Osteoblast (primary cell): ENCODE measurements at places on chromosomes 2 and 18. TPM values are rescaled to one million over a fixed set of nuclear protein-coding genes. Genes with fewer than 3 reads are reported as not detected.

DNA sequence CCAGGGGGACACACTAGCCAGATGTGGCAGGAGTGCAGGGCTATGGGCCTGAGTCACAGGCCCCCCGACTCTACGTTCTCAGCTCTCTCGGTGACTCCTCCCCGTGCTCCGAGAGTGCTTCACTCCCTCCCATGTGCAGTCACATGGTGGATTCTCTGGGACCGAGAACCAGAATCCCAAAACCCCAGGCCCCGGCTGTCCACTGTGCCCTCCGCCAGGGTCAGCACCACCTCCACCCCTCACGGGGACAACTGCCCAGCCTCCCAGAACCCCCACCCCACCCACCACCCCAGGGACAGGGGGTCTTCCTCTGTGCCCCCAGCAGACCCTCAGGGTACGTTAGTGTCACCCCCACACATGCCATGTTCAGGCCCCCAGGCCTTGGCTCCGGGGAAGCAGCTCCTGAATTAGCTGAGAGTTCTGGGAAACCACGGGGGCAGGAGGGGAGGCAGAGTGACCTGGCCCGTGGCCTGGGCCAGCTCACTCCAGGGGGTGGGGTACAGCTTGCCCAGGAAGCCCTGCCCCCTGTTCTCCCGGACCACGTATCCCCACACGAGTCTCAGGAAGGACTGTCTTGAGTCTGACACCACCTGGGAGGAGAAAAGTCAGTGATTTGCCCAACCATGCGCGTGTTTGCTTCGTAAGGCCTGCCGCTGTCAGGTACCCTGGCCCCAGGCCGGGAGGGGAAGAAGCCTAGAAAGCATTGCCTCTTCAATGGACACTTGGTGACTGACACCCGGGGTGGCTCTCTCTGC is 4.4 kb downstream of the RAMP1 start:
- peak; percentile 74 for DNase-seq
- H3K27ac ChIP-seq: no peak overlapping the region
- peaks cover 4% of the 10 kb centered on the region for H3K27me3 ChIP-seq
- peaks cover 37% of the 10 kb centered on the region for H3K4me1 ChIP-seq
- H3K4me3 ChIP-seq: no peak overlapping the region

GRCh38 chr2:45909677-45910191 is 258.3 kb downstream of the PRKCE start:
- H3K27me3 ChIP-seq: no peaks in the 10 kb centered on the region
- H3K36me3 ChIP-seq: no peaks in the 10 kb centered on the region
- no peak overlapping the region for H3K4me3 ChIP-seq
- DNase-seq: no peak

- H3K4me3 ChIP-seq: no peak overlapping the region
- no peak for DNase-seq
- no peaks in the 10 kb centered on the region for H3K36me3 ChIP-seq
- H3K4me1 ChIP-seq: no peaks in the 10 kb centered on the region
- H3K27ac ChIP-seq: no peak overlapping the region
Measured at GRCh38 chr2:63514781-63515180, 73.5 kb downstream of the WDPCP start.

- H3K27me3 ChIP-seq: no peaks in the 10 kb centered on the region
- H3K36me3 ChIP-seq: no peaks in the 10 kb centered on the region
- no peak for DNase-seq
- no peak overlapping the region for H3K27ac ChIP-seq
Measured at GRCh38 chr18:78196280-78196679, 783.3 kb upstream of the SALL3 start.

DNA sequence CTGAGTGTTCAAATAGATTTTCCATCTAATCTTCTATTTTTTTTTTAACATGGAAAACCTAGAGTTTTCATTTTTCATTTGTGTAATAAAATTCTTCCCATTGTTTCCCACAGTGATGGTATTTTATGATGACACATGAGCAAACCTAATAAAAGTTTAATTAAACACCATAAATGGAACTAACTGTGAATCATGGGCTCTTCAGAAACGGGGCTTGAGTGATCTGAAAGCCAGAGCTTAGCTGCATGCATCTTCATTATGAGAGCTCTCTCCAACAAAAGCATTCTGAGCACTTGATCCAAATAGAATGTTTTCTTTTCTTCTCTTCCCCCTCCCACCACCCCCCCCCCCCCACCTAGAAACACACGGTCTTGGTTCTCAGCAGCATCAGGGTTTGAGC is 82.1 kb upstream of the REV1 start:
- no peaks in the 10 kb centered on the region for H3K36me3 ChIP-seq
- no peak overlapping the region for H3K27ac ChIP-seq
- no peak overlapping the region for H3K4me3 ChIP-seq
- DNase-seq: peak; percentile 52

DNA sequence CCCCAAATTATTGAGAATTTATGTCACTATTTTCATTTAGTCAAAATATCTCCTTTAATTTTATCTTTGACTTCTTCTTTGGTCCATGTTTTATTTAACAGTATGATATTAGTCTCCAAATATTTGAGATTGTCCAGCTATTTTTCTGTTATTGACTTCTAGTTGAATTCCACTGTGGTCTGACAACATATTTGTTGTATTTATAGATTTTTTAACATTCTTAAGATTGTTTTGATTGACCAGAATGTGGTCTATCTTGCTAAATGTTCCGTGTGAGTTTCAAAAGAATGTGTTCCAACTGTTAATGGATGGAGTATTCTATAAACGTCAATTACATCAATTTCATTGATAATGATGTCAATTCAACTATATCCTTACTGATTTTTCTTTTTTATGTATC is 1452.1 kb downstream of the SUCLG1 start:
- H3K36me3 ChIP-seq: no peaks in the 10 kb centered on the region
- H3K4me1 ChIP-seq: no peaks in the 10 kb centered on the region
- H3K27ac ChIP-seq: no peak overlapping the region
- H3K4me3 ChIP-seq: no peak overlapping the region

DNA sequence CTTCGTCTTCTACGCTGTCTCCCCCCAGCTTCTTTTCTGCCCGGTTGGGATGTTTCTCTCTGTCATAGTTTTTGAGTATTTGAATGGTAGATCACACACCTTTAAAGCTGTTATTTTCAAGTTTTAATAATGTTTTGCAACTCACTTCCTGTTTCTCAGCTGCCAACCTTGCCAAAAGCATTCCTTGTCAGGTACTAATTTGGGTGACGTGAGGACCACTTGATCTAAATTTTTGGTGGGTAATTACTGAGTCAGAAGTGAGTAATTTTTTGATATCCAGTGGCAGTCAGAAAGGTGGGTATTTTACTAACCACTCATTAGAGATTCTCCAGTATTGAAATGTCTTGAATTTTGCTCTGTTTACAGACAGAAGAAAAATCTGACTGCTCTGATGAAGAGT is 852.4 kb upstream of the FANCL start:
- no peaks in the 10 kb centered on the region for H3K4me1 ChIP-seq
- H3K4me3 ChIP-seq: no peak overlapping the region
- DNase-seq: no peak
- H3K36me3 ChIP-seq: no peaks in the 10 kb centered on the region

- H3K27ac ChIP-seq: no peak overlapping the region
- no peak for DNase-seq
- H3K4me3 ChIP-seq: no peak overlapping the region
- H3K27me3 ChIP-seq: no peaks in the 10 kb centered on the region
Measured at GRCh38 chr2:47300609-47301276, 102.2 kb upstream of the MSH2 start.

DNA sequence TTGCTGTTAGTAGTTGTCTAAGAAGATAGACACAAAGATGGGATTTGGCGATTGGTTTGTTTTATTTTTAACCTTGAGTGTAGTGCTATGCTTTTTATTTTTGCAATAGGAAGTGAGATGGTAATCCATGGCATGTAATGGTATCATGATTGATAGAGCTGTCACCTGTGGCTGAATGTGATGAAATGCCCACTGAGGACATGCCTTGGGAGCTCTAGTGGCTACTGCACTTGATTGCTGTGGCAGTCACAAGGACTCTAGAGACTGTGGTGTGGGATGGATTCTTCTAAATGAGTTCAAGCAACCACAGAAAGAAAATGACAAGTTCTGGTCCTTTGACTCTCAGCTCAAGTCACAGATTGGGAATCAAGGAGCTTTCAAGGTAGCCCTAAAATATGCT is 139.4 kb downstream of the CYRIA start:
- H3K4me3 ChIP-seq: no peak overlapping the region
- no peaks in the 10 kb centered on the region for H3K27me3 ChIP-seq
- H3K27ac ChIP-seq: no peak overlapping the region

- no peaks in the 10 kb centered on the region for H3K27me3 ChIP-seq
- H3K4me3 ChIP-seq: no peak overlapping the region
- no peak for DNase-seq
- no peak overlapping the region for H3K27ac ChIP-seq
Measured at GRCh38 chr2:202204855-202205254, 33.5 kb downstream of the SUMO1 start.

- H3K4me1 ChIP-seq: no peaks in the 10 kb centered on the region
- no peaks in the 10 kb centered on the region for H3K27me3 ChIP-seq
- H3K36me3 ChIP-seq: no peaks in the 10 kb centered on the region
- no peak overlapping the region for H3K4me3 ChIP-seq
- DNase-seq: no peak
Measured at GRCh38 chr2:141381946-141382345, 748.9 kb downstream of the LRP1B start.

- DNase-seq: peak; percentile 67
- no peak overlapping the region for H3K4me3 ChIP-seq
- peaks cover 15% of the 10 kb centered on the region for H3K36me3 ChIP-seq
Measured at GRCh38 chr18:79753391-79753851, 44.3 kb upstream of the KCNG2 start.

- DNase-seq: peak; percentile 35
- no peaks in the 10 kb centered on the region for H3K27me3 ChIP-seq
- no peaks in the 10 kb centered on the region for H3K36me3 ChIP-seq
Measured at GRCh38 chr2:237213315-237214022, 127.8 kb downstream of the COPS8 start.

DNA sequence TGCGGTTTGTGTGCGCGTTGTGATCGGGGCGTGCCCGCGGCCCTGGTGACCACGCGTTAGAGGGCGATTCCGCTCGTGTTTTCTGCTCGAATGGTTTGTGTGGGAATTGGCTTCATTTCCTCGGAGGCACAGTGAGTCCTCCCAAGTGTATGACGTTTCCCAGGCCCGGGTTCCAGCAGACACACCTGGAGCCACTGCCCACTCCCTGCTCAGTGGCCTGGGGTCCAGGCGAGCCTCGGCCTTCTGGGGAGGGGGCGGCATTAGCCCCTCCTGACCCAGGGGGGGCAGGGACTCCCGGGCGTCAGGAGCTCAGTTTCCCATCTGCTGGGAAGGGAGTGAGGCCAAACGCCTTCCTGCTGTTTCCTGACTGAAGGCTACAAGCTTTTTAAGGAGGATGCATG is 92.1 kb downstream of the NFATC1 start:
- H3K4me1 ChIP-seq: peaks cover 17% of the 10 kb centered on the region
- H3K27me3 ChIP-seq: no peaks in the 10 kb centered on the region
- H3K4me3 ChIP-seq: no peak overlapping the region
- H3K27ac ChIP-seq: no peak overlapping the region
- H3K36me3 ChIP-seq: no peaks in the 10 kb centered on the region
- DNase-seq: peak; percentile 78

DNA sequence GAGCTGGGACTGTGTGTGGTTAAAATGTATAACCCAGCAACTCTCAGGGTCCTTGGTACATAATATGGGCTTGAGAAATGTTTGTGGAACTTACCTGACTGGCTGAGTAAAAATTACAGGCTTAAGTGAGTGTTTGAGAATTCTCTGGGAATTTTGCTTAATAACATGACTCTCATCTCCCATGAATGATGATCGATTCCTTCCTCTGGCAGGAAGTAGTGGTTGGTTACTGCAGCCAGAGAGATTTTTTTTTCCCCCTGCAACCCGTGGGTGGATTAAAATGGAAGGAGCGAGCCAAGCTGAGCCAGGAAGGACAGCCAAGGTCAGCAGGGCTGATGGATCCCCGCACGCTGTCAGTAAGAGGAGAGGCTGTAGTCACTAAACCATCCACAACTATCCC is 40.6 kb upstream of the RFX8 start:
- no peak overlapping the region for H3K4me3 ChIP-seq
- H3K36me3 ChIP-seq: no peaks in the 10 kb centered on the region
- no peaks in the 10 kb centered on the region for H3K27me3 ChIP-seq
- peaks cover 50% of the 10 kb centered on the region for H3K4me1 ChIP-seq

RAB27B gene
- total RNA-seq: 55.7 and 99.0 TPM in 2 replicates

BZW1 gene
- 590 and 597 TPM in 2 replicates for total RNA-seq

ATIC gene
- 17.7 and 21.5 TPM in 2 replicates for total RNA-seq

HMSD gene
- under 0.01 and 1.4 TPM in 2 replicates for total RNA-seq

ALPG gene
- not detected in 2 replicates for total RNA-seq

TOGARAM2 gene
- total RNA-seq: under 0.01 and 0.72 TPM in 2 replicates

SGPP2 gene
- total RNA-seq: not detected in 2 replicates
